C1 segment of cervical spinal cord (tissue), 14 donors: ENCODE measurements at places on chromosomes 11 and 22.

GRCh38 chr22:20446383-20446970, 8.9 kb upstream of the SCARF2 start:
- DNase-seq = no peak

DNA sequence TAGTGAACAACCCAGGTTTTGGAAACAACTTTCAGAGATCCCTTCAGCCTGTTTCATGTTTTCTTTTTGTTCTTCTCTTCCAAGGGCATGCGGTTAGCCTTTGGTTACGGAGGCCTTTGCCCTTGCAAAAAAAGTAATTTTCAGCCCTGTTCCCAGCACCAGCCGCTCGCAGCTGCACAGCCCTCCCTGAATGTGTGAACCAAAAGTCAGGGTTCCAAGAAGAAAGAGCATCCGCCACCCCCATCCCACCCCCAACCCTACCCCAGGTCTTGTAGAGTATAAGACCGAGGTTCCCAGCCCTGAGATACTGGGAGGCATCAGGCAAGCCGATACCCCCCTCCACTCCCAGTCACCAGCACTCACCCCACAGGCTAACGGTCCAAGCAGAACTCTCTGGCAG, 56.4 kb downstream of the IGLL1 start:
- DNase-seq = no peak

DNA sequence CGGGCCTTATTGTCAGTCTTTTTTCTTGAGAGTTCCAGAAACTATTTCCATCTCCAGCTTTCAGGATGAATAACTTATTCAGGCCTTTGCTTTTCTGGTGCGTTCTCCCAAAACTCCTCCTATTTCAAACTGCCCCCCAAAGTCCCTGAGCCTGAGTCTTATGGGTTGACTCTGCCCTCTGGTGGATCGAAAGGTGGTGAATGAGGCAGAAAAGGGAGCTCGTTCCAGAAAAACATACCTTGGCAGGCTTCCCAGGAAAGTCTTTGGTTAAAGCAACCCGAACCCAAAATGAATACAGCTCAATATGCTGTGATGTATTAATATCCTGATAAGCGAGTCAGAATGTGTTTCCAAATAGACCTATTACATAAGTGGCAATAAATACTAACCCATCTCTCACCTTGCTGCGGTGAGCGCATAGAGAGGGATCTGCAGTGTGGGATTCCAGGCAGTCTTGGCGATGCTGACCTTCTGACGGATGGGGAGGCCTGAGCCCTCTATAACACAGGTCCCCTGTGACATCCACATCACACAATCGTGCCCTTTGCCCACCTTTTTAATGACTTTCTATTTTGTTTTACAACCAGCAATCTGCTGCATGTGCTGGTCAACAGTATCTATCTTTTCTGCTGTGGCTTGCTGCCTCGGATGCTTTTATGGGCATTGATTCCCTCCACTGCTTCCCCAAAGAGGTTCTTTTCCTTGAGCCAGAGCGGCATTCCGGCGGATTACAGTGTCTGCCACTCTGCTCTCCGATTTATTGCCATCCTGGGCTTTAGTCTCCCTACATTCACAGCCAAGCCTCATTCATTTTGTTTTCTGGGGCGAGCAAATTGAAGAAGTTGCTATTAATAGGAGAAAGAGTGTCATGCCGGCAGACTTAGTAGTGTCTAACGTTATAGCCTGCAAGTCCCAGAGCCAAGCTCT, 756.8 kb downstream of the NTM start:
- peak; percentile 18 for DNase-seq

DNA sequence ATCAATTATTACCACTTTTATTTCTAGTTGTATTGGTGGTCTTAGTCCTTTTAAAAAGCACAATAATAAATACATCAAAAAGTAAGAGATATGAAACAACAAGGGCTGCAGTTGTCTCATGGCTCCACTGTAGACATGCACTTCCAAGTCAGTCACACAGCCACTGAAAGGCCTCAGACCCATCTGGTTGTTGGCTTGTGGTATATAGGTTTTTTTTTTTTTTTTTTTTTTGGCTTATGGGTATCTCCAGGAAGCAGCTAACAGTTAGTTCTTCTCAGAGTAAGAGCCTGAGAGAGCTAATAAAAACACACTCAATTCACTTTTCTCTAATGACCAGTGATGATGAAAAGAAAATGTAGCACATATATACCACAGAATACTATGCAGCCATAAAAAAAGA, 6.0 kb upstream of the OR52E6 start:
- DNase-seq = no peak

DNA sequence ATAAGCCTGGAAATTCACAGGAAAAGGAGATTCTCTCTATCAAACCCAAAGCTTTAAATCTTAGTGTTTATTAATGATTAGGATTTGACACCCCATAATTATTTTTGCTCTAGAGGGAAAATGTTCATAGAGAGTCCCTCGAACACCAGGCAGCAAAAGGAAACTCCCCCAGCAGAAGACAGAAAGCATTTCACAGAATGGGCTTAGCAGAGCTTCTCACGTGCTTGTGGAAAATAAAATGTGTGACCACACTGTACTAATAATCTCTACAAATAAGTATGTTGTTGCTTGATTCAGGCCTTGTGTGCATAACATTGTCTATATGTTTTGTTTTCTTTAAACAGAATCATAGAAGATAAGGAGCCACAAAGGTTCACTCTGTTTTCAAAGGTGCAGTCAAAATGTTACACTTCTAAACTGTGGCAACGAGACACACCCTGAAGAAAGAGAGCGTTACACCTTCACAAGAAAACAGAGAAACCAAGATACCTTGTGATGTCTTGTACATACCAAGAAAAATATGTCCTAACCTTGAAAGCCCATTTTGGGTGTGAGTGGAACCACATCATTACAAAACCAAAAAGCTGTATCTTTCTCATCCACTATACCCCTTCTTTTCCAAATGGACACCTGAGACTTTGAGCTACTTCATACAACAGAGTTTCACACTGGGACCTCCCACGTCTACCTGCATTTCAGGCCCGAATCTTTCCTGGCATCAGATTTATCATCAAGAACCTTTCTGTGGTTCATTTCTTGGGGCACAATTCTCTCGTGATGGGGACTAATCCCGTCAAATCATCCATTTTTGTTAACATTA, 282.5 kb downstream of the ETS1 start:
- no peak for DNase-seq

- no peak for DNase-seq
Observed at GRCh38 chr11:75028321-75028720, 39.6 kb downstream of the NEU3 start.

DNA sequence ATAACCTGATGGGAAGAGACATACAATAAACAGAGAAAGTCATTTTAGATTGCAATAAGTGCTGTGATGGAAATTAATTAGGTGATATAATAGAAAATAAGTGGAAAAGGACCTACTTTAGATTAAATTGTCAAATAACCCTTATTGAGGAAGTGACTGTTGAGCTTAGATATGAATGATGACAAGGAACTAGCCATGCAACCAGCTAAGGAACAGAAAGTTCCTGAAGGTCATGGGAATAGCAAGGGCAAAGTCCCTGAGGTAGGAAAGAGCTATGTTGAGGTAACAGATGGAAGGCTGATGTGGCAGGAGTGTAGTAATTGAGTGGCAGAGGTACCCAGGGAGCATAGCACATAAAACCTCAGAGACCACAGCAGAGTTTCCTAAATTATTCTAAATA, 135.2 kb downstream of the WNT11 start:
- DNase-seq = no peak

DNA sequence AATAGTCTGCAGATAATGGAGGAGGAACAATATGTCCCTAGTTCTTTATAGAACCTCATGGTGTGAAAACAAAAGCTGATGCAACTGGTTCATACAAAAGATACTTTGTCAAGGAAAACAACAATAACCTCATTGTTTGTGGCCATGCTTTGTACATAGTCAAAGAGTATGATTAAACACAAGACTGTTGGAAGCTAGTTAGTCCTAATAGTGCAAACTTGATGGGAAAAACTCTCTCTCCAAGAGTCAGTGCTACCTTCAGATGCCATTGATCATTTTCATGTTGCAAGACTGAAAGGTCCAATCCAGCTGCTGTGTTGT, 20.1 kb upstream of the PLAAT2 start:
- peak; percentile 55 for DNase-seq

GRCh38 chr11:106821291-106821690, 197.0 kb downstream of the GUCY1A2 start:
- no peak for DNase-seq

- DNase-seq = no peak
Observed at GRCh38 chr11:128343135-128343514, 244.2 kb downstream of the ETS1 start.

DNA sequence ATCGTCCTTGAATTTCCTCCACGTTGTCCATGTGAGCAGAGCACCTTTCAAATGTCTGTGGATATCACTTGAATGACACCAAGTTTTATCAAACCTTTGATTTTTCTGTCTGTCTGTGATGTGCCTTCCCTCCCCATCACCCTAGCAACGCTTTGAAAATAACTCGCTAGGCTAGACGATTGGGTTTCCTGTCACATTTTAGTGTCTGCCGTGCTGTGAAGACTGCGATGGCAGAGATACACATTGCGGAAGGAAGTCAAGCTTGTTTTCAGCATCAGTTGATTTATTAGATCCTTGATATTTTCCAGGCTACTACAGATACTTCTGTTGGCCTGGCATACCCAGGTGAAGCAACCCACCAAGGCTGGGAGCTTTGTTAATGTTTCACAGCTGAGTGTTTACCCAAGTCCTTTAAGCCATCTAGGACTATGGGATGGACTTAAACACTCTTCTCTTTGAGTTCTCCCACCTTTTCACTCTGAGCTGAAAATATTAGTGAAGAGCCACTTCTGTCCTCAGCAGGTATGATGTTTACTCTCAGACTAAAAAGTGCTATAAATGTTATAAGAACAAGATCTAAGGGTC, 93.6 kb upstream of the CD44 start:
- DNase-seq = no peak

- no peak for DNase-seq
Observed at GRCh38 chr11:3949125-3949524, 93.7 kb downstream of the STIM1 start.

- DNase-seq = no peak
Observed at GRCh38 chr11:107970049-107970448, 38.6 kb upstream of the CUL5 start.

DNA sequence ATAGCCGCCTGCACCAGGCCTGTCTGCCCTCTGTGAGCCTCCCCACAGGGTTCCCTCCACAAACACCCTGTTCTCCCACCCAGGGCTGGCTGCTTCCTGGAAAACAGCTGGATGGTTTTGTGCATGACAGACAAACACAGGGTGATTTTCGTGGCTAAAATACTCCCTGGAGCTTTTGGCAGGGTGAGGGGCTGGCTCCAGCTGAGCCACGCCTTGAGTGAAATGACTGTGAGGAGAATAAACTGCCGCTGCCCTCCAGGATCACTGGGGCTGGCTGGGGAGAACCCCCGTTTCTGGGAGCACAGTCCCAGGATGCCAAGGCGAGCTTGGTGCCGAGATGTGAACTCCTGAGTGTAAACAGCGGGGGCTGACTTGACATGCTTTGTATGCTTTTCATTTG, 20.3 kb upstream of the PPP6R3 start:
- DNase-seq = no peak

DNA sequence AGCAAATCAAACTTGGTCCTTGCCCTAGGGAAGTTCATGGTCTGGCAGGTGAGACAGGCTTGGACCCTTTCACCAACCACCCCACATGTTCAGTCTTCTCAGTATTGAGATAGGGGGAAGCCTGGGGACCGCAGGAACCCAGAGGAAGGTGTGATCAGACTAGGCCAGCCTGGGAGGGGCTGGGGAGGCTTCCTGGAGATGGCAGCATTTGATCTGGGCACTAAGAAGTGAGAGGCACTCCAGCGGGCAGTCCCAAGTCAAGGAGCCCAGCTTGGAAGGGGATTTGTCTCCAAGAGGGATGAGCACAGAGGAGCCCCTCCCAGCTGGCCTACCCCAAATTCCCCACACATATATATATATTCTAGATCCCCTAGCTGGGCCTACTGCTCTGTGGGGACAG, 5.4 kb downstream of the LRRC32 start:
- DNase-seq = no peak

GRCh38 chr11:73406131-73406530, 29.9 kb downstream of the RELT start:
- no peak for DNase-seq

DNA sequence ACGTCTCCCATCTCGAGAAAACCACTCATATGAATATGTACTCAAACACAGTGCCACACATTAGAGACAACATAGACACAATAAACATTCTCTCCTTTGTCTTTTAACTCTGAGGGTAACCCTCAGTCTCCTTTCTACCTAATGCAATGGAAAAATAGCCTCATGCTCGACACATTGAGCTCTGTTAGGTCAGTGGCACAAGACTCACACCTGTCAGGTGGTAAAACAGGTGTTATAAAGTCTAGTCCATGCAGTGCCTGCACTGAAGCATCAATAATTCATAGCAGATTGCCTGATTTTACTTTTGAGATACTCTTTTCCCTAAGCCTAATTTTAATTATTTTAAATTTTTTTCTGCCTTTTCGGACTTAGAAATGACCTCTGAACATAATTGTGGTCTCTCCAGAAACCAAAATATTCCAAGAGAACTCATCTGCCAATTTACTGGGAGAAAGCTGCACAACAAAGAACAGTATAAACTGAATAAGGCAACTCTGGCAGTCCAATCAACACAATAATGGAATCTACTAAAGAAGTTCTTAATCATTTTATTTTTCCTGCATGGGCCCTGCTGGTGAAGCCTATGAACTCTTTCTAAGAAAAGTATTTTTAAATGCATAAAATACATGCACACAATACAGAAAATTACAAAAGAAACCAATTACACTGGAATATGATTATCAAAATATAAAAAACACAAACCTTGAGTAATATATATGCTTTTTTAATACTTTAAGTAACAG, 9.9 kb downstream of the RDX start:
- no peak for DNase-seq

DNA sequence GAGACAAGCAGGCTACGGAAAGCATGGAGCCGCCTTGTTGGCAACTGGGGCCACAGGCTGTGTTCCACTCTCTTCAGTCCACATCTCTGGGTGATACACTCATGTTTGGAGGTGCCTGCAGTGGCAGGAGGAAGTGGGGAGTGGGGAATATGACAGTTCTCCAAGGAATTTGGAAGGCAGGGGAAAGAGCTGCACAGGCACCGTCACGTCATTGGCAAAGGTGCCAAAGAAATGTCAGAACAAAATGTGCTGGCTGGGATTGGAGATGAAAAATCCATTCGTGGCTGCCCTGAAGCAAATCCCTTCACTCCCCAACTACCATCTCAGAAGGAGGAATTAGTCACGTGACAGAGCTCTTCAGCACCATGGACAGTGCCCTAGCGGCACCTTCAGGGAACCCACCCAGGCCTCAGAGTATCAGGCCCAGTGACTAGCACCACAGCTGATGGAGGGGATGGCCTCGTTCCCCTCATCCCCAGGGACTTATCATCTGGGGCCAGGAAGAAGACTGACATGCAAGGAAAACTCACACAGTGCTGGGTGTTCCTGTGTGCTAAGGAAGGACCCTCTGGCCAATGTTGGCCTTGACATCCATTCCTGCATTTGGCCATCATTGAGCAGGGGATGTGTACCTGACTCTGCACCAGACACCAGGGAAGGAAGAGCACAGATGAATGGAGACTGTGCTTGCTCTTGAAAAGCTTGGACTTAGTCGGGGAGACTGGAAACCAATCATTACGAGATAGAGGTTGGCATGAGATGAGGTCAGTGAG, 48.5 kb upstream of the PRDM11 start:
- peak; percentile 29 for DNase-seq

- DNase-seq = no peak
Observed at GRCh38 chr22:44328762-44329161, 16.0 kb upstream of the SHISAL1 start.

GRCh38 chr11:58691675-58692074, 40.1 kb downstream of the GLYAT start:
- no peak for DNase-seq

GRCh38 chr11:16880184-16880801, 133.9 kb downstream of the PLEKHA7 start:
- DNase-seq = no peak

- no peak for DNase-seq
Observed at GRCh38 chr22:30868663-30869385, 99.8 kb downstream of the MORC2 start.
